Cortex of kidney (tissue), 1 donor: ENCODE measurements at places on chromosomes 4 and X.

DNA sequence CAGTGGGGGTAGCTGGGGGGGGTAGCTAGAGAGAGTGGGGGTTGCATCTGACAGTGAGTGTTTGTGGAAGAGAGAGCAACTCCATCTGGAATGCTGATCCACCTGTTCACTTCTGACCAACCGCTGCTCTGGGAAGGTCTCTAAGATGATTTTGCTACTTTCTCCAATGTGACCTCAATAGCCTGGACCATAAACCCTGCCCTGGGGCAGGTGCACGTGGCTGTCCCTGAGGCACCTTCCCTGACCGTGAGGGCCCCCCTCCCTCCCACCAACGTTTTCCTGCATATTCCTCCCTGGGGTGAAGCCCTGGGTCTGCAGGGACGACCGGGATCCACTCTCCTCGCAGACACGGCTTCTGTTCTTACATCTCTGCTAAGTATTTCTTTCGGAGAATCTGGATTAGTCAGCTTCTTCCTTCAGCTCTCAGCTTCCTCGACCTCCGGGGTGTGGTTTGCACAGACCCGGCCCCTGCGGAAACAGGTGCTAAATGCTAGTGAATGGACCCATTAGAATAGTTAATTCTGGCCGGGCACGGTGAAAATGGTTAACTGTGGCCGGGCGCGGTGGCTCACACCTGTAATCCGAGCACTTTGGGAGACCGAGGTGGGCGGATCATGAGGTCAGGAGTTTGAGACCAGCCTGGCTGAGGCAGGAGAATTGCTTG, 21.4 kb upstream of the PLCXD1 start:
- no peak for DNase-seq

DNA sequence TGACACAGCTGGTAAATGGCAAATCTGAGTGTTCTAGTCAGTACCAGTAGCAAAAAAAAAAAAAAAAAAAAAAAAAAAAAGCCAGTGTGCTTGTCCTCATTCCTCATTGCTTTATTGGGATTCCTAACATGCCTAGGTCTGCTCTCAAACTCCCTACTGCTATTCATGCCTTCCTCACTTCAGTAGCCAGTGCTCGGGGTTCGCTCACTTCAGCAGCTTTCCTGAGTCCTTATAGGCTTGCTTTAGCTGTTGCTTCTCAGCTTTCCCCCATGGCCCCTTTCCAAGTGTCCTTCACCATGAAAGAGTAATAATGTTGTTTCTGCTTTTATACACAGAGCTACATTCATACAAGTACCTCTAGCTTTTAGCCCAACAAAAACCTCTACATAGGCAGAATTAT, 30.8 kb downstream of the SLITRK2 start:
- DNase-seq, result no peak

DNA sequence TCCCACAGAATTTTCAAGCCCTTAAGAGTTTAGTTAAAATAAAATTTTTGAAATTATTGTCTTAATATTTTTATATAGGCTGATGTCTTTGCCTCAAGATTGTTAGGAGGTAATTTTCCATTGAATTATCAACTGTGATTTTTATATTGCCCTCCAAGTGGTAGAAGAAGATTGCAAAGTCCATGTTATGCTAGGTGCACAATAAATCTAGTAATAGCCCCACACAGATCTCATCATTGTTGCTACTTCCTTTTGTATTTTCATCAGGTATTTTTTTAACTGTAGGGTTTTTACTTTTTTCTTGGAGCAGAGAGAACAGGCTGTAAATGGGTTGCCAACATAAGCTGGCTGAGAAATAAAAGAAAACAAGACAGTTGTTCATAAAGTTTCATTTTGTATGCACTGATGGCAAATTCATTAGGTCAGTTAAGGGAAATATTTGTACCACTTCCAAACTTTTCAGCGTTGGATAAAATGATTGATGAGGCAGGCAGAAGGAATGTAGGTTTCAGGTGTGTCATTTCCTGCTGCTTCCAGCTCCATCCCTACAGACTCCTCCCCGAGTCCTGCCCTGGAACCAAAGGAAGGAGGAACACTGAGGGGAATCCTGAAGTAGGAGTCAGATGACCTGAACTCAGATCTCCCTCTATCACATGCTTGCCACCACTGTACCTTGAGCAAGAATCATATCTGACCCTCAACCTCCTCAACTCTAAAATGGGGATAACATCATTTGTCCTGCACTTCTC, 105.5 kb downstream of the PRRG1 start:
- no peak for DNase-seq

DNA sequence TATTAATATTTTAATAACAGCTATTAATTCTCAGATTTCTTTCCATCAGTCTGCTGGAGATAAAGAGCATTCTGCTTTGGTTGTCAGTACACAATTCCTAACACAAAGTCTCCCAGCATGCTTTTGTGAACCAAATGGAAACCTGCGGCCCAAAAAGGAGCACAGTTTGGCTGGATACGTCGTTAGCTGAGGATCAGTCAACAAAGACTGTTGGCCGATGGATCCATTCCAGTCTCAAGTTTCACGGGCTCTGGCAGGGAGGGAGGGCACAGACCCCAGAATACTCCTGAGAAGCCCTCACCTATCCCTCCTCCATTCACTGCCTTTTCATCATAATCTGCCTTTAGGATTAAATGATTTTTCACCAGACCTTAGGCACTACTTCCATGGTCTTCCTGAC, 26.3 kb upstream of the PRSS48 start:
- DNase-seq, result no peak

DNA sequence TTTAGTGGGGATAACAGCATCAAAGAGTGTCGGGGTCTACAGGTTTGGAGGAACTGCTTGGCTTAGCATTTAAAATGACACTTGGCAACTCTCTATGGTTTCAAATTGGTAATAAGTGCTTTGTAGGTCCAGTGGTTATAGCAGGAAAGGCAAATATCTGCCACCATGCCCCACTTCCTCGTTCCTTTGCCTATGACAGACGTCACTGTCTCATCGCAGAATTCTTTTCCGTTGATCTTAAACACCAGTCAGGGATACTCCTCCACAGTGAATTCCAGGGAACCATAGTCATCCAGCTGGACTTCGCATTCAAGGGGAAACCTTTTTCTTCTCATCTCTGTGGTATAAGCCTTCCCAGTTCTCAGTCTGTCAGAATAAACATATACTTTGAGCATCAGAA, 319.1 kb downstream of the GPAT3 start:
- DNase-seq, result no peak
